ENCODE measurements at places on chromosomes 6 and 20. TPM values are rescaled to one million over a fixed set of nuclear protein-coding genes. Genes with fewer than 3 reads are reported as not detected.

BANF2 gene
- total RNA-seq, result not detected

LAMA2 gene
- 0.28 TPM for total RNA-seq

CCM2L gene
- total RNA-seq, result 45.4 TPM

EPB41L1 gene
- 8.6 TPM for total RNA-seq

ZSWIM1 gene
- total RNA-seq, result 13.4 TPM

VTA1 gene
- 72.1 TPM for total RNA-seq

ID4 gene
- 0.10 TPM for total RNA-seq

PACSIN1 gene
- total RNA-seq, result 0.18 TPM

TSBP1 gene
- total RNA-seq, result not detected

NQO2 gene
- total RNA-seq, result 45.7 TPM

TUBB2B gene
- 22.7 TPM for total RNA-seq

CARMIL1 gene
- 4.0 TPM for total RNA-seq

CCDC170 gene
- total RNA-seq, result not detected

HLA-DQB1 gene
- total RNA-seq, result 0.51 TPM

IMPG1 gene
- not detected for total RNA-seq

POU3F2 gene
- not detected for total RNA-seq

ARFGEF3 gene
- 1.5 TPM for total RNA-seq

CFAP206 gene
- total RNA-seq, result 2.4 TPM

STMND1 gene
- total RNA-seq, result not detected

SLC17A1 gene
- not detected for total RNA-seq

COQ3 gene
- 9.5 TPM for total RNA-seq

AKAP12 gene
- total RNA-seq, result 267 TPM

LTB gene
- total RNA-seq, result 3.7 TPM

ADGRF1 gene
- 0.95 TPM for total RNA-seq

C20orf204 gene
- 1.9 TPM for total RNA-seq

PHACTR1 gene
- total RNA-seq, result 0.05 TPM

BACH2 gene
- 1.6 TPM for total RNA-seq

AMD1 gene
- total RNA-seq, result 81.7 TPM

RIPOR3 gene
- 92.5 TPM for total RNA-seq

OLIG3 gene
- total RNA-seq, result not detected

OVOL2 gene
- total RNA-seq, result 0.77 TPM

All from Panc1 (cell line).